ENCODE measurements at places on chromosomes 2 and 18.

- DNase-seq = no peak
Observed at GRCh38 chr2:85257359-85257969, 70.3 kb downstream of the TGOLN2 start.

GRCh38 chr2:174796319-174796771 is 32.1 kb upstream of the CHRNA1 start:
- DNase-seq = no peak

DNA sequence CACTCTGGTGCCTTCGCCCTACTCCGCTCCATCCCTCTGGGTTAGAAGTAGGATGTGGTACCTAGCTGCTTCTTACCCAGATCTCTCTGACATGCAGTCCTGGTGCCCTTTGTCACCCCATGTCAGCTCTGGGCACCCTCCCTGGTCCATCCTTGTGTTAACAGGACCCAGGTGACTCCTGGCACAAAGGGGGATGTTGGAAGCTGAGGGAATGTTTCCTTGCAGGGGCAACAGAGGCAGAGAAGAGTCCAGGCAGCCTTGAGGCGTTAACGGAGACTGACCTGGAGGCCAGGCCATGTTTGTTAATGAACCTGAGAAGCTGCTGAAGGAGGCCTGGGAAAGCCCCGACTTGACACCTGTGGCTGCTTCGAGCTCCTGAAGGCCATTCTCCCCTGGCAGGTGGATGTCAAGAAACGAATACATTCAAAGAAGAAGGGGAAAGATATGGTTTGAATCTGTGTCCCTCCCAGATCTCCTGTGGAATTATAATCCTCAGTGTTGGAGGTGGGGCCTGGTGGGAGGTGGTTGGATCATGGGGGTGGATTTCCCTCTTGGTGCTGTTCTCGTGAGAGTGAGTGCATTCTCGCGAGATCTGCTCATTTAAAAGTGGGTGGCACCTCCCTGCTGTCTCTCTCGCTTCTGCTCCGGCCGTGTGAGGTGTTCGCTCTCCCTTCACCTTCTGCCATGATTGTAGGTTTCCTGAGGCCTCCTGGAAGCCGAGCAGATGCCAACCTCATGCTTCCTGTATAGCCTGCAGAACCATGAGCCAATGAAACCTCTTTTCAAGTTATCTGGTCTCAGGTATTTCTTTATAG is 31.4 kb downstream of the NPPC start:
- no peak for DNase-seq

GRCh38 chr2:167653131-167653530 is 594.3 kb downstream of the STK39 start:
- no peak for DNase-seq

GRCh38 chr2:168461178-168461941 is 5.3 kb downstream of the CERS6 start:
- DNase-seq = no peak

GRCh38 chr18:35731701-35732100 is 150.2 kb downstream of the GALNT1 start:
- DNase-seq = no peak

GRCh38 chr2:114405247-114406116 is 37.0 kb upstream of the DPP10 start:
- no peak for DNase-seq

DNA sequence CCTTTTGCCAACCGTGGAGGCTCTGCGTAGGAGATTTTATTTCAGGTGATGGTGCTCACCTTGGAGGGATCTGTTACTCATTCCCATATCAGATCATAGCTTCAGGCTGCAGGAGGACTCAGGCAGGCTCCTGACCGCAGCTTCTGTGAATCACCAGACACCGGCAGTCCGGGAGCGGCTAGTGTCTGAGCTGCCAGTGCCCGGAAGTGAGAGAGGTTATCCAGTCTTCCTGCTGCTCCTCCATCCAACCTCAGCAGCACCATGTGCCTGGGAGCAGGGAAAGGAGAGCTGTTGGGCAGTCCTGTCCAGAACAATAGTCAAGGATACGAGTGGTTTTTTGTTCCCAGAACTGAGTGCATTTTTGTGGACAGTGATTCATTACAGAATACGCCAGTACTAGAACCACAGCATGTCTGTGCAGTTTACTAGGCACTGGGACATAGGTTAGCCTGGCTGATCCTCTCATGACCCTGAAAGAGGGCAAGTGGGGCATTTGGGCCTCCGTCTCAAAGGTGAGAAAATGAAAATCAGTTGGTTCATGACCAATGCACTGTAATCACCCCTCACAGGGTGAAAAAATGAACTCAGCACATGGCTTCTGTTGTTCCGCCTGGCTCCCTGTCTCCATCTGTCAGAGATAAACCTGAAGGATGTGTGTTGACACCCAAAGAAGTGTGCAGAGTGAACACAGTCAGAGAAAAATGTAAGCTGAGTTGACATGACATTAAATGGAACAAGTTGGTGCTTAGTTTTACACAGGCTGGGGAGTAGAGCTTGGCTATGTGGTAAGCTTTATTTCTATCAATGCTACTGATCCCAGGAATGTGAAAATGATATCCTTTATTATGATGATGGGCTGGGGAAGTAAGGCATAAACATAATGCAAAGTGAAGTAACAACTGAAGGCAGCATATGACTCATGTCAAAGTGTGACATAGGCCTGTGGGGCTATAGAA is 12.2 kb downstream of the FHOD3 start:
- DNase-seq = no peak

DNA sequence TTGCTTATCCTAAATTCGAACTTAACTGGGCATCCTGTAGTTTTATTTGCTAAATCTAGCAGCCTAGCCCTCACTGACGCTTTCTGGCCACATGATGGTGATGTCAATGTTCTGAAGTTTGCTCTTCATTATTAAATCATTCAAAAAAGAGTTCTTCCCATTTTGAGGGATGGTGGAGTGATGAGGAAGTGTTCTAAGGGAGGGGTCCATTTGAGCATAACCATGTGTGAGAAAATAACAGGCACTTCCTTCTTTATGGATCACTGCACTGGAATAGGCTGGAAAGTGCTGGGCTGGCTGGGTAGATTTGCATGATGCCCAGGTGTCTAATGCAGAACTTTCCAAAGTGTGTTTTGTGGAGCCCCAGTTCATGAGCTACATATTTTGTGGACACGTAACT is 74.2 kb downstream of the TNFRSF11A start:
- DNase-seq = no peak

DNA sequence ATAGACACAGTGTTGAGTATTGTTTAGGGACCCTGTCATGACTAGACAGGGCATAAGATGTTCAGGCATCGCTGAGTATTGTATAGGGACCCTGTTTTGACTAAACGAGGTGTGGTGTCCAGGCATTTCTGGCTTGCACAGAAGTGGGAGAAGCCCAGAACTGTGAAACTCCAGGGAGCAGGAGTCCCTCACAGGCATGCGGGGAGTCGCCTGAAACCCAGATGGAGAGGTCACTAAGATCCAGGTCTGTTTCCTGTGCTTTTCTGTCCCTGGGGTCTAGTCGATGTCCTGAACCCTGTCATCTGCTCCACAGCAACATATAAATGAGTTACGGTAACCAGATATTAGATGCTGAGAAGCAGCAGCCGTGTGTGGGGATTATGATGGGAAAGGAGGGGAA is 469.0 kb upstream of the SALL3 start:
- no peak for DNase-seq

DNA sequence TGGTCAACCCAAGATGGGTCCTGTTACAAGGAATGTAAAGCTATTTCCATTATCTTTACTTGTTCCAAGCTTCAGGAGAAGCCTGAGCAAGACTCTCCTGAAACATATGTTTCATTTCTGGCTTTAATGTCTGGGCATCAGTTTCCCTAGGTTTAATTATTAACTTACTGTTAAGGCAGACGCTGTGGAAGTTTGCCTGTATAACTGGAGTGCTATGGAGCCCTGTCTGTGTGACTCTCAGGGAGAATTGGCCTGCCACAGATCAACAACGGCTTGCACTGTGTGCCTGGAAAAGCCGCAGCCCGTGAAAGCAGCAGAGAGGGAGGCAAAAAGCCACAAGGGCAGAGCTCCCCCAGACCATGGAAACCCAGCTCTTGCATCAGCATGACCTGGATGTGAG is 22.1 kb upstream of the LONRF2 start:
- no peak for DNase-seq
